ENCODE measurements at places on chromosomes 16 and 17.

- DNase-seq: no peak
Measured at GRCh38 chr17:21297026-21297520, 12.6 kb downstream of the MAP2K3 start.

- no peak for DNase-seq
Measured at GRCh38 chr17:68706356-68706920, 105.3 kb upstream of the FAM20A start.

DNA sequence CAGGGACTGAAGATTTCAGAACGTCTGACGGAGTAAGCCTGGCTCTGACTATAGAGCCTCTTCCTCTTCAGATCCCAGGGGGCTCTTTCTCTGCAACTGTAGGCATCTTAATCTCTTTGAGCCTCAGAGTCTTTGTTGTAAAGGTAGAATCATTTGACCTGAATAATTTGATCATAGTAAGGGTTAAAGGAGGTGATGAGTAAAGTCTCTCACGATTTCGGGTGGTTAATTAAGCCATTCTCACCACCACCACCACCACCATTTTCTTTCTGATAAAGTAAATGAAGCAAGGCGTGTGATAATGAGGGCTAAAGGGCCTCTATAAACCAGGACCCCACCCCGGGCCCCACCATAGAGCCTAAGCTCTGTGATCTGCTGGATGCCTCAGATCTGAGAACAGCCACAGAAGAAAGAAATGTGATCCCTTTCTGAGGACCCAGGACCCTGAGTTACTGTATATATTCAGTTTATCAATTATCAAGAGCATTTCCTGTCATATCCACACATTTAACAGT lies 33.0 kb upstream of the ADAMTS18 start:
- DNase-seq: no peak

GRCh38 chr17:81309140-81309858 lies 14.2 kb upstream of the SLC38A10 start:
- peak; percentile 61 for DNase-seq

- DNase-seq: no peak
Measured at GRCh38 chr16:22395960-22396359, 21.5 kb upstream of the CDR2 start.

- no peak for DNase-seq
Measured at GRCh38 chr16:79394206-79394605, 206.3 kb downstream of the MAF start.

- no peak for DNase-seq
Measured at GRCh38 chr16:70769131-70769530, 31.8 kb downstream of the VAC14 start.

GRCh38 chr17:28398280-28398981 lies 7.6 kb downstream of the SLC46A1 start:
- DNase-seq: no peak

DNA sequence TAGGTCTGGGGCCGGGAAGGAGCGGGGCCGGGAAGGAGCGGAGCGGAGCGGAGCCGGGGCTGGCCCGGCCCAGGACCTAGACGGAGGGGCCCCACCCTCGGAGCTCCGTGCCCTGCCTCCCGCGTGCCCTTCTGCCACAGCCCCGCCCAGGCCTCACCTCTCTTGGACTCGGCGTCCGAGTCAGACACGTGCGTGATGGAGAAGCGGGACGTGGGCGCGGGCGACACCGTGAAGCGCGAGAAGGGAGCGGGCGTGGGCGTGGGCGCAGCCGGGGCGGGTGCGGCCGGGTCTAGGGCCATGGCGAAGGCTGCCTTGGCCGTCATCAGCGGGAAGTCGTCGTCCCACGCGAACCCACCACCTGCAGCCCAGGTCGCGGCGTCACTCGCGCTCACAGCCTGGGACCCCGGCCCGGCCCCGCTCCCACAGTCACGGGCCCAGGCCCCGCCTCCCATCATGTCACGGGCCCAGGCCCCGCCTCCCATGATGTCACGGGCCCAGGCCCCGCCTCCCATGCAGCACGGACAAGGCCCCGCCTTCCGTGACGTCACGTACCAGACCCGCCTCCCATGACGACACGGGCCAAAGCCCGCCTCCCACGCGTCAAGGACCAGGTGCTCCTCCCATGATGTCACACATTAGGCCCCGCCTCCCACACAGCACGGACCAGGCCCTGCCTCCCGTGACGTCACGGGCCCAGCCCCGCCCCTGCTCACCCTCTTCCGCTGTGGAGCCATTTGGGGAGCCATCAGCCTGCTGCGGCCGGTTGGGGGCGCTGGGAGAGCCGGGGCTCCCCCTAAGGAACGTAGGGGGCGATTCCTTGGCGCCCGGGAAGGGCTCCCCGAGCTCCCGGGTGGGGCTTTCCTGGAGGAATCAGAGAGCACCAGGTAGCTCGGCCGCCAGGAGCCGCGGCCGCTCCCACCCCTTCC lies 45.8 kb upstream of the PVALEF start:
- DNase-seq: peak; percentile 91

DNA sequence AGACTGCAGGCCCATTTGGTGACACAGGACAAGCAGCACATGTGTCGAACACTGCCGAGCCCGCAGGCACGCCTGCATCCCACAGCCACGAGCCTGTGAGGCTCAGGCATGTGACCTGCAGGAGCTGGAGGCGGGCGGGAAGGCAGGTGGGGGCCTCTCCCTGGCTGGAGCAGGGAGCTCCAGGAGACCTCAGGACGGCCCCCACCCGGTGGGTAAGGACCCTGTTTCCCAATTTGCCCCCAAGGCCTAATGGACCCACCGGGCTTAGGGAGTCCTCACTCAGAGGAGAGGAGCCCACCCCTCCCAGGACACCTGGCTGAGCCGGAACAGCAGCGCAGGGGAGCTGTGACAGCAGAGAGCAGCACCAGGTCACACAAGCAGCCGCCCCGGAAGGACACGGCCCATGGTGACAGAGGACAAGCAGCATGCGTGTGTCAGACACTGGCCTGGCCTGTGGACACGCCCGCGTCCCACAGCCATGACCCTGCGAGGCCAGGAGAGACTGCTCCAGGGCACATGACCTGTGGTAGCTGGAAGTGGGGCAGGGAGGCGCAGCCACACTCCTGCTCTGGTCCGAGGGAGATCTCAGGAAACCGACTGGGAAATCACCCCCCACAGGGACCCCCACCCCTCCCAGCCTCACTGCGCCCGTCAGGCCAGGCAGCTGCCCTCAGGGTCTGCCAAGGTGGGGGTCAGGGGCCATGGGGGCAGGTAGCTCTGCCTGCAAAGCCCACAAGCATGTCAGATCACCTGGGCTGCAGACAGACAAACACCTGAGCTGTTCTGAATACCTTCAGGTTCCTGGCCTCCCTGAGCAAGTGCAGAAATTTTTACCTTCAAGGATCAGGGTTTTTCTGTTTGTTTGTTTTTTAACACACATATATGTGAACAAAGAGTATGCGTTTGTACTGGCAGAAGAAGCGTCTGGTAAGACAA lies 2.4 kb downstream of the SPSB3 start:
- no peak for DNase-seq

- DNase-seq: no peak
Measured at GRCh38 chr16:24005577-24005976, 169.8 kb downstream of the PRKCB start.

DNA sequence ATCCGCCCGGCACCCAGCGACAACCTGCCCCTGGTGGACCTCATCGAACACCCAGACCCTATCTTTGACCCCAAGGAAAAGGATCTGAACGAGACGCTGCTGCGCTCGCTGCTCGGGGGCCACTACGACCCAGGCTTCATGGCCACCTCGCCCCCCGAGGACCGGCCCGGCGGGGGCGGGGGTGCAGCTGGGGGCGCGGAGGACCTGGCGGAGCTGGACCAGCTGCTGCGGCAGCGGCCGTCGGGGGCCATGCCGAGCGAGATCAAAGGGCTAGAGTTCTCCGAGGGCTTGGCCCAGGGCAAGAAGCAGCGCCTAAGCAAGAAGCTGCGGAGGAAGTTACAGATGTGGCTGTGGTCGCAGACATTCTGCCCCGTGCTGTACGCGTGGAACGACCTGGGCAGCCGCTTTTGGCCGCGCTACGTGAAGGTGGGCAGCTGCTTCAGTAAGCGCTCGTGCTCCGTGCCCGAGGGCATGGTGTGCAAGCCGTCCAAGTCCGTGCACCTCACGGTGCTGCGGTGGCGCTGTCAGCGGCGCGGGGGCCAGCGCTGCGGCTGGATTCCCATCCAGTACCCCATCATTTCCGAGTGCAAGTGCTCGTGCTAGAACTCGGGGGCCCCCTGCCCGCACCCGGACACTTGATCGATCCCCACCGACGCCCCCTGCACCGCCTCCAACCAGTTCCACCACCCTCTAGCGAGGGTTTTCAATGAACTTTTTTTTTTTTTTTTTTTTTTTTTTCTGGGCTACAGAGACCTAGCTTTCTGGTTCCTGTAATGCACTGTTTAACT lies 1.0 kb downstream of the NOG start:
- DNase-seq: peak; percentile 62

DNA sequence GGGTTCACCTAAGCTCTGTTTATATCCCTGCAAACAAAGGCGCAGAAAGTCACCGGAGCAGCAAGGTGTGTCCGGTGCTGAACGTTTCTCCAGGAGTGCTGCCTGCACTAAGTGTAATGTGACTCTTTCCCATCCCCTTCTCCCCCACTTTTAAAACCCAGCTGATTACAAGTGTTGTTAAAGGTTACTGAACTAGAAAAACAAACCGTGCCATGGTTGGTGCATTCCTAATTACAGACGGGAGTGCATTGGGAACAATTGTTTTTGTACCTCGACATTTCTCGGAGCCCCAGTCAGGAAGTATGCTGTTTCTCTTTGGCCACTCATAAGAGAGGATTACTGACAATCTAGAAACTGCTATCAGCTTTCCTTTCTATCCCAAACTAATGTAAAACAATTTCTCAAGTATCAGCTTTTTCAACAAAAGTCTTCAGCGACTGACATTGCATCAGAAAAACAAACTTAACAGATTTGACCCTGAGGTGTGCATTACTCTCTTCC lies 441.0 kb upstream of the SALL1 start:
- no peak for DNase-seq

DNA sequence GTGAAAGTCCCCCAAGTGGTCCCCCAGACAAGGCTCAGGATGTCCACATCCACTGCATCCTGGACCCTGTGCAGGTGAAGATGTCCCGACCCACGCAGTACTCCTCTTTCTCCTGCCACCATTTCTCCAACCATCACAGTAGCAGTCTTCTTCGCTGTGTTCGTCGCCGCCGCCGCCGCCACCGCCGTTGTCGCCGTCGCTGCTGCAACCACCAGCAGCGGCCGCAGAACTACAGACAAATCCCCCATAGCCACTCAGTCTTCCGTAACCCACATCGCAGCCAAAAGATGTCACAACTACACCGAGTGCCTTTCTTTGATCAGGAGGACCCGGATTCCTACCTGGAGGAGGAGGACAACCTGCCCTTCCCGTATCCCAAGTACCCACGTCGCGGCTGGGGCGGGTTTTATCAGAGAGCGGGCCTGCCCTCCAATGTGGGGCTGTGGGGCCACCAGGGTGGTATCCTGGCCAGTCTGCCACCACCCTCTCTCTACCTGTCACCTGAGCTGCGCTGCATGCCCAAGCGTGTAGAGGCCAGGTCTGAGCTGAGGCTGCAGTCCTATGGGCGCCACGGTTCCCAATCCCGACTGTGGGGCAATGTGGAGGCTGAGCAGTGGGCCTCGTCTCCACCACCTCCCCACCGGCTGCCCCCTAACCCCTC lies 917 bp downstream of the SPEM2 start:
- DNase-seq: no peak

- no peak for DNase-seq
Measured at GRCh38 chr16:29645694-29646187, 17.3 kb upstream of the SPN start.

DNA sequence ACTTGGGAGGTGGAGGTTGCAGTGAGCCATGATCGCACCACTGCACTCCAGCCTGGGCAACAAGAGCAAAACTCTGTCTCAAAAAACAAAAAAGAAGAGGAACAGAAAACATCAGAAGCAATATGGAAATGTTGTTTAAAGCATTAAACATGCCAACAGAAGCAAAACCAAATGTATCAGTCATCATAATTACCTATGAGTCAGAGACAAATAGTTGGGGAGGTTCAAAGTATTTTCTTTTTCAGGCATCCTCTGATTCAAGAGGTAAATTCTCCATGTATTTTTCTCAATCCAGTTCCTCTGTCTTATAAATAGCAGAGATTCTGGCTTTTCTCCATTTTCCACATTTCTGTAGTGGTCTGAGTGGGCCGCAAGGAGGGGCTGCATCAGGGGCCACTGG lies 2.1 kb upstream of the TM4SF5 start:
- no peak for DNase-seq

DNA sequence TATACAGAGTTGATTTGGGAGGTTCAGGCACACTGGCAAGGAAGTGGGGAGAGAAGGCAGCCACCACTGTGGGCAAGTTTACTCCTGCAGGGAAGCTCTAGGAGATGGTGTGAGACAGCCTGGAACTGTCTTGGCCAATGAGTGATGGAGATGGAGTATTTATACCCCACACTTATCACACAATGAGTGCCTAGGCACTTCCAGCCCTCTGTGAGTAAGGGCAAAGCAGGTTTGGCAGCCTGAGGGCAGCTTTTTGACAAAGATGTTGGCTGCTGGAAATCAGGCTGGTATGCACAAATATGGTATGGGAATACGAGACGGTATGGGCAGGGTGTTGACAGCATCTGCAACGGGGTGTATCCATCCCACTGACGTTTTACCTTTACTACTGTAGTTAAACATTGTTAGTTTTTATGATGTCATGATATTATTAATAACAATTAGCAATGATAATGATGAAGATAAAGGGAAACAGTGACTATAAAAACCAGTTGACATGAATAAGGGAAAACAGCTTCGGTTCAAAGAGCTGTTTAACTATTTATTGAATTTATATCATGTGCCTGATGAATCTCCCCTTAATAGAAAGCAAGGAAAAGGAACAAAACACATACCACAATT lies 149.9 kb downstream of the CDK5R1 start:
- DNase-seq: no peak

- DNase-seq: no peak
Measured at GRCh38 chr16:17412221-17412620, 58.5 kb downstream of the XYLT1 start.

DNA sequence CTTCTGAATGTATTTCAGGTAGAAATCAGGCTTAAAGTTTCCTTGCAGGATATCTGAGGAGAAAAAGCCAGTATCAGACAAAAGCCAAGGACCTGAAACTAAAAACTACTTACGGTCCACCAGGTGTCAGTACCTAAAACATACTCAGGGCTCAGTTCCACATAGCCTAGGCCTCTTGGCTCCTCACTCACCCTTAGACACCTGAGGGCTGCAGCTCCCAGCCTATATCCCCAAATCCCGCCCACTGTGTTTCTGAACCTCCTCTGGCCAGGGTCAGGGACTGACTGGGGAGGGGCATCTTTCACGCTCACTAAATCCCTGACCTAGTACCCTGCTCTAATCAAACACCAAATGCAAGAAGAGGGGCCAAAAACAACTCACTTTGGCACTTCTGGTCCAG lies 8.8 kb upstream of the ROGDI start:
- DNase-seq: no peak

GRCh38 chr16:80324371-80324770 lies 216.4 kb upstream of the DYNLRB2 start:
- no peak for DNase-seq

DNA sequence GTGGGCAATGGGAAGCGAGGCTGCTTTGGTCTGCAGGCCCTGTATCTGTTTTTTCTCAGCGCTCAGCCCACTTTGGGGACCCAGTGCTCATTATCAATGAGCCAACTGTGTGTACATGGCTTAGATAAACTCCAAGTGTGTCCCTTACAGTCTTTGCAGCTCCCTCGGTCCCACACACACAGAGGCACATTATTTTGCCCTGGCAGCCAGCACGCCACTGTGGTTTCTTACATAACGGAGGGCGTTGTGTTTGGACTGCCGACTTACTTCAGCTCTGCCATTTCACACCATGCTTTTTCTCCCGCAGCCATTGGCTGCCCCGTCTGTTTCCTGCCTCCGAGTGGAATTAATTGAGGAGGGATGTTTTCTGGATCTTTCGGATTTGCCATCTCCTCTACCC lies 56.5 kb upstream of the CLEC18A start:
- no peak for DNase-seq

GRCh38 chr16:25141648-25142047 lies 30.1 kb downstream of the LCMT1 start:
- no peak for DNase-seq

All from activated T-cell treated with anti-CD3 and anti-CD28 coated beads, Interleukin-2, amount 50 U/mL, for 48 hours (primary cell).